Thymus (tissue), 14 donors: ENCODE measurements at places on chromosomes 12 and 14.

- no peak for DNase-seq
Observed at GRCh38 chr14:74573421-74574089, 38.5 kb downstream of the LTBP2 start.

DNA sequence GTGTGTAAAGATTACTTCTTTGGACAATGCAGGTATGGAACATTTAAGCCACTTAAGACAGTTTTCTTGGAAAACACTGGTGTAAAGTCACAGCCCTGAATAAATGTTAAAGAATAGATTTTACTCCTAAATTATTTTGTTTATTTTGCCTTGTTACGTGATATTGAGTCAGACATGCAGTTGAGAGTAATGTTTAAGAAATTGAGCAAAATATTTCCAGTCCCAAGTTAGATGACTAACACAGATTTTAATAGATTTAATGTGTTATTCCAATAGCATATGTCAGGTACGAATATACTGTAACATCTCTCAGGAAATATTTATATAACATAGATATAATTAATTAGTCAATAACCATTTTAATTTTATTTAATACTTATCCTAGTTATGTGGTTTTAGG lies 1361.7 kb downstream of the FSCB start:
- no peak for DNase-seq

GRCh38 chr14:90056826-90057225 lies 5.0 kb upstream of the KCNK13 start:
- DNase-seq = no peak

DNA sequence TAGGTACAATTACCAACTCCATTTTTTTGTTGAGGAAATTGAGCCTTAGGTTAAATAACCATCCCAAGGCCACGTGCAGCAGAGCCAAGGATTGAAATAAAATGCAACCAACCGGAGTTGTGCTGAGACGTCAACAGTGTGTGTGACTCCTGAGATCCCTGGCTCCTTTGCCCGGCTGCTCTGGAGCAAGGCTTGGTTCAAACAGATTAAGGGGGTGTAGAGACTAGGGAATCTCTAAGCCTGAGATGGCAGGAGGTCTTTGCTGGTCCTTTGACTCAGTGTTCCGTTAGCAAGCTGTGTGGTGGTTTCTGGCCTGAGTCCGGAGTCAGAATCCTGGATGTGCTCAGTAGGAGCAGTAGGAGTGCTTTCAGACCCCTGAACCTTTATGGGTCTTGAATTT lies 1.4 kb upstream of the SLC8A3 start:
- DNase-seq = no peak

DNA sequence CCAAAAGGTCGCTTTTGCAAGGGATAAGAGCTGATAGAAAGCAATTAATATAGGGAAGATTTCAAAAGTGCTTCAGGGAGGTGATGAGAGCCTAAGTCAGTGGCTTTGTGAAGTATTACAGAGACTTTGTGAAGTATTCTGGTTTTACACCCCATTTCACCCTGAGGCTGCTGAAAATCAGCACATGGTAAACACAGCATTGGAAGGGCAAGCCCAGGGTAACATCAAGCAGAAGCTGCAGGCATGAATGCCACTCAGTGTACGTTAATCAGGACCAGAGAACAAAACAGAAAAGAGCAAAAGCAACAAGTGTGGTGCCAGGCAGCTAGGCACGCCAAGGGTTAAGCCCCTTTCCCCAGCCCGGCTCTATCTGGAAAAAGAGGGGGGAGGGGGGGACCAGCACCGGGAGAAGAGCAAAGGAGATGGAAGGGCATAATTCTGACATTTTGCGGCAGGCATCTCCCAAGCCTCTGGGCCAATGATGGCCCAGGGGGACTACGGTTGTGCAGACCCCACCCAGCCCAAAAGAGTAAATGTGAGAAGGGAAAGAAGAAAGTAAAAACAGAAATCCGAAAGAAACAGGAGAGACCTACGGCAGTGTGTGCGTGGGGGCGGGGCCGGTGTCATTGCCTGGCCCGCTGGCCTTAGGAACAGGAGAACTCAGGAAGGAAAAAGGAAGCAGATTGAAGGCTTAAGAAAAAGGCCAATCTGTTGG lies 58.9 kb downstream of the DHRS2 start:
- DNase-seq = no peak

DNA sequence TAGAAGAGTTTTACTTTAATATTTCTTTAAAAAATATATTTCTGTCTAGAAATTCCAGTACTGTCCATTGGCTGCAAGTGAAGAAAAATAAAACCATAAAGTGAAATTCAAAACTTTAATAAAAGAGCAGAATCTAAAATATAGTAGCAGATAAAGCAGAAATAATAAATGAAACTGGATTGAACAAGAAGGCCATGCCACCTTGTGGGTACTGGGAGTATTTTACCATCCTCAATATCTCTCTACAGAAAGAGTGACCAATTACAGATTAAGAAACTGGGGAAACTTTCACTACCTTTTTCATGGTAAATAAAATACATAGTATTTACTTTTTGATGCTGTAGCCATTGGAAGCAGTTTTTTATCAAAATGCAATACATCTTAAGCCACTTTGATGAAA lies 220.5 kb downstream of the BCAT1 start:
- DNase-seq = no peak

DNA sequence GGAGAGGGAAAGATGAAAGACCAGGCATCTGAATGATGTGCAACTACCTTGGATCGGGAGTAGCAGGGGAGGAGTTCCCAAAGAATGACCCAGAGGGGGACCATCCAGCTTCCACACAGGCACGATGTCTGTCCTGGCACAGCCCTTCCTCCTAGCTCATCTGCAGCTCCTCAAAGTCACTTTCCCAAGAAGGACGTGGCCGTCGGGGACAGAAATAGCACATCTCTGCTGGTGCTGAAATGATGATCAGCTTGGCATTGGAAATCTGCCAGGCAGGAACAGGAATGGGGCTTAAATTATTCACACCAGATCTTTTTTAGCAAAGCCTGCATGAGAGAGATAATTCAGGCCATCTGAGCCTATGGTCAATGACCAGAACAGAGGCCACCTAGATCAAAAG lies 41.7 kb downstream of the TSPAN11 start:
- DNase-seq = no peak
